NCI-H510A (cell line): ENCODE measurements at places on chromosomes 11 and 22.

- DNase-seq = peak; percentile 89
Measured at GRCh38 chr11:72373163-72373562, 61.2 kb downstream of the CLPB start.

- DNase-seq = no peak
Measured at GRCh38 chr11:77374108-77374507, 72.6 kb upstream of the GDPD4 start.

GRCh38 chr11:15223318-15223717, 108.6 kb downstream of the INSC start:
- DNase-seq = no peak

DNA sequence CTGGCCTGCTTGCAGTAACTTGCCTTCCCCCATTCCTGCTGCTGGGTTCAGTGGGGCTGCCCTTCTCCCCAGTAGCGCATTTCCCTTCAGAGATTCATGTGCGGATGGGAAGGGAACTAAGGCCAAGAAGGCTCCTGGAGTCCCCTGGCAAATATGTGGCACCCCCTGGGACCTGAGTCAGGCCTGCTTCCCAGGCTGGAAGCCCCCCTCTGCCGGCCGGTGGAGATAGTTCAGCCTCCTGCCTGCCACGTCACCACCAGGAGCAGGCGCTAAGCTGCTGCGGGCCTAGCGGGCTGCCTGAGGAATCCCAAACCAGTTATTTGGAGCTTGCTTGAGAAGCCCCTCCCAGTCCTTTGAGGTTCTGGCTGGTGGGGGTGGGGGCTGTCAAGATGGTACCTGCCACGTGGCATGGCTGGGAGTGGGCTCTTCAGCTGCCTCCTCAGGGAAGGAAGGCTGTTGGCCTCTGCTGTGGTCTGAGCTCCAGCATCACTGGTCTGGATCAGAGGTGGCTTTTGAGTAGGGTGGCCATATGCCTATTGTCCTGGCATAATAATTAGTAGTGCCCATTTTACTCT, 2.0 kb downstream of the SERPINH1 start:
- no peak for DNase-seq

DNA sequence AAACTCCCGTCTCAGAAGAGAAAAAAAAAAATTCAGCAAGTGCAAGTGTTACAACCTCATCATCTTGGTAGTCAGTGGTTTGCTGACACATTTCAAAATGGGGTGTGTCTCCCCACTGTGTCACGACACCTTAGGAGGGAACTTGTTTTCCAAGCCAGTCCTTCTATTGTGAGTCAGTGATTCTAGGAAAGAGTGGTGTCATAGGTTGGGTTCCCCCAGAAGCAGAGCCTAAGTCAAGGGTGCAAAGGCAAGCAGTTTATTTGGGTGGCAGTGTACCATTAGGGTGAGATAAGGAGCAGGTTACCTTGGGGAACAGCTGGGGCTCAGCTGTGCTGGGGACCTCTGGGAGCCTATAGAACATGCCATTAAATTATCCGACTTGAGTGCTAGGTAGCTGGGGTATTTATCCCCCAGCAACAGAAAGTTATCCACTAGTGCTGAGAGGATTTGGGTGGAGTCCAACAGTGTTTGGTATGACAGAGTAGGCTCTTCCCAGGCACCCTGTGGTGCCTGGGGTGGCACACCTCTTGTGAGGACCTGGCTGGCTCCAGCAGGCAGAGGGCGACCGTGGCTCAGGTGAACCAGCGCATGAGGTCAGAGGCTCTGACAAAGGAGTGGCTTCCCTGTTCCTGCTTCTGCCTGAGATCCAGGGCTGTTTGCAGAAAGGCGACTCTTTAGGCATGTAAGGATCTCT, 41.7 kb downstream of the KIAA1671 start:
- peak; percentile 75 for DNase-seq

GRCh38 chr11:3201112-3201581, 17.5 kb downstream of the MRGPRG start:
- no peak for DNase-seq

- DNase-seq = no peak
Measured at GRCh38 chr11:11584530-11584810, 37.3 kb downstream of the GALNT18 start.

DNA sequence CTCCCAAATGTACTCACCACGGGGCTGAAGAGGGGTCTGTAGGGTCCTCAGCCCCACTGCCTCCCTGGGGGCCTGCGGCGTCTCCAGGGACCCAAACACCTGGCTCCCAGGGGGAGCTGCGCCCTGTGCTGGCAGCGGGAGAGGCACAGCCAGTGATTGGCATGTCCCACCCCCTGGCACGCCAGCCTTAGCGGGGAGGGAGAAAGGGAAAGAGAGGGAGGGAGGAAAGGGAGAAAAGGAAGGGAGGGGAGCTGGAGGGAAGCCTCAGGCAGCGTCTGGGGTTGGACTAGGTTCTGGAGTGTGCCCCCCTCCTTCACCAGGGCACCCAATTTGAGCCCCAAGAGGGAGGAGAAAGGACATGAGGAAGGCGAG, at the start of gene CHRM1:
TSS of gene CHRM1 (minus strand) at position 163 of the 372 bp plus-strand sequence. CDS start 10,263 bp downstream, outside the sequence.
- no peak for DNase-seq

- DNase-seq = no peak
Measured at GRCh38 chr11:17610085-17610894, 63.2 kb downstream of the OTOG start.

GRCh38 chr22:25357606-25358420, 138.4 kb downstream of the CRYBB2 start:
- no peak for DNase-seq

DNA sequence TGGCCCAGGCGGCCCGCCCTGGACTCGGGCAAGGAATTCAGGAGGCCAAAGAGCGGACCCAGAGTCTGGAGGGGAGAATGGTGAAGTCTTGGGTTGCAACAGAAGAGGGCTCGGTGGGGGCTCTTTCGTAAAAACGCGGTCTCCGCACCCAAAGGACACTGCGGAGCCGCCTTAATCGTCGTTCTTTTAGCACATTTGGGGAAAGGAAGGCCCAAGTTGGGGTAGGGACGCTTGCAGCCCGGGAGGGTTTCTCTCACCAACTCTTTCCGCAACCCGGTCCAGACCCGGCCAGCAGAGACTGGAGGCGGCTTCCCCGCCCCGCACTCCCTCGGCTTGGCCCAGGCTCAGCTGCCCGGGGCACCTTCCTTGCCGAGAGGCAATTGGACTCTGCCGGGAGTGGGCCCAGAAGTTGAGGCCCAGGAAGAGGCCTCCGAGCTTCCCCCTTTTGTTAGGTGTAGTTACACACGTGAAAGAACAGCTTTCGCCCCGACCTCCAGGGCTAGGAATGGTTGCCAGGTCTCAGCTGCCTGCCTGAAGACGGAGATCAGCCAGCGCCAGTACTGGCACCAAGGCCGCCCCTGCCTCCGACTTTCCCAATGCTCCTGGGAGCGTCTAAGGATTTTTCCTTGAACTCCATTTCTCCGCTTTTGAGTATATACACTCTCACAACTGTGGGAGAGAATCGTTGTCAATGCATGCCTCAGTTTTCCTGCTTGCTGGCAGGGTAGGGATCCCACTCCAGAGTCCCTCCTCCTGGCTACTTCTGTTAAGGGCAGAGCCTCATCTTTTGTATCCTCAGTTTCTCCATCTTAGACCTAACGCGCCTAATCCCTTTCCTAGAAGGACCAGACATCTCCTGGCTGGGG, 3.7 kb downstream of the ALX4 start:
- DNase-seq = no peak

DNA sequence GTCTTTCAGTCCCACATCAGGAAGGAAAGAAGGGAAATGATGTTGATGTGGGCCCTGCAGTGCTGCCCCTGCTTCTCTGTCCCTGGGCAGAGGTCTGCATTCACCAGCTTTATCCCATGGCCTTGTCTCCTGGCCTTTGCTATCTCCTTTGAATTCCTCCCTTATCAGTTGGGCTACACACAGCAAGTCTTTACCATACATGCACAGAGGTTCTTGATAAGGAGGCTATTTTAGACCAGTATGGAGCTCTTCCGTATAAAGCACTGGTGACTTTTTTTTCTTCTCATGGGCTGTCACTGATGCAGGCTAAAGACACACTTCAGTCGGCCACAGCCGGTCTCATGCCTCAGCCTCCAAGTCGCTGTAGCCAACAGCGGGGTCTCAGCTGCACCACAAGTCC, 20.2 kb downstream of the MYO18B start:
- DNase-seq = no peak

- no peak for DNase-seq
Measured at GRCh38 chr11:64629796-64630562, 39.0 kb downstream of the SLC22A12 start.

- no peak for DNase-seq
Measured at GRCh38 chr11:95415837-95416304, 184.9 kb upstream of the SESN3 start.

- DNase-seq = no peak
Measured at GRCh38 chr11:117146521-117146920, 2.4 kb downstream of the PAFAH1B2 start.

DNA sequence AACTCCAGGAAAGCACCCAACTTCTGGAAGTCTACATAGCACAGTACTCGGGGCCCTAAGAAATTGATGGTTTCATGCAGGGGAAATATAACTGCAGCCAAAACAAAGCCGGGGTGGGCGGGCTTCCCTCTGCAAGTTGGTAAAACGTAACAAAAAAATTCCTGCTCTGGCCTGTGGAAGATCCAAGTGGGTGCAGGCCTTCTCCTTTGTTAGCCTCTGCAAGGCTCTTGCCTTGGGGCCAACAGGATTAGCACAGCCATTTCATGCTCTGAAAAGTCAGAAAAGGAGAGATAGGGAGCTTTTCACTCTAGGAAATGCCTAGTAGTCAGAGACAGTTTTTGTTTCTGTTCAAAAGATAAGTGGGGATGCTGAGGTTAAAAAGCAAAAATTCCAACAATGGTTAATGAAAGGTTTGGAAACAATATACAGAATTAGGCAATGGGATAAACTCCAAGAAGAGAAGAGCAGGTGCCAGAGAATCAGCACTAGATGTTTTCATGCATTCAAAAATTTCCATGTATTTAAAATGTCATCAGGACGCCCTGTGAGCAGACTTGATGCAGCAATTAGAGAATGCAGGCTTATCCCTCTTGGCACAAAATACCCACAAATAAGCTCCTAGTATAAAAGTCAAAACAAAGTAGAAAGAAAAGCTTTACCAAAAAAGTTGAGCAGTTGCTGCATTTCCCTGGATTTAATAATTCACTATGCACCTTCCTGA, 72.3 kb upstream of the CHRM4 start:
- no peak for DNase-seq

- no peak for DNase-seq
Measured at GRCh38 chr11:67500484-67500821, 4.7 kb downstream of the PITPNM1 start.

- DNase-seq = no peak
Measured at GRCh38 chr11:87422566-87422965, 384.8 kb downstream of the TMEM135 start.

DNA sequence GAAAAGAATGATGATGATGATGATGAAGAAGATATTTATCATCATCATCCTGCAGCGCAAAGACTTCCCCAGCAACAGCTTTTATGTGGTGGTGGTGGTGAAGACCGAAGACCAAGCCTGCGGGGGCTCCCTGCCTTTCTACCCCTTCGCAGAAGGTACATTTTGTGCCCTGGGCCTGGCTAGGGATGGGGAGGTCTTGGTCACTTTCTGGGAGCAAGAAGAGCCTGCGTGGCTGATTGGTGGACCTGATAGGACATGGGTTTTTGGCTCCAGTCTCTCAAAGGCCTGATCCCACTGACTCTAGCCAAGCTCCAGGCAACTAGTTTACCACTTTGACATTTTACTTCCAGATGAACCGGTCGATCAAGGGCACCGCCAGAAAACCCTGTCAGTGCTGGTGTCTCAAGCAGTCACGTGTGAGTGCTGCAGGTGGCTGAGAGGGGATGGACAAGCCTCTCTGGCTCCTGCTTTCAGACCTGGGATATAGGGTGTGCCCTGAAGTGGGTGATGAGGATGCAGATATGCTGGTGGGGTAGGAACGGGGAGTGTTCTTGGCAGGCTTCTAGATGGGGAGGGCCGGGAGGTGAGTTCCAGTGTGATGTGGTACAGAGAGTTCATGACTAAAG, 5.3 kb downstream of the SIDT2 start:
- peak; percentile 83 for DNase-seq

DNA sequence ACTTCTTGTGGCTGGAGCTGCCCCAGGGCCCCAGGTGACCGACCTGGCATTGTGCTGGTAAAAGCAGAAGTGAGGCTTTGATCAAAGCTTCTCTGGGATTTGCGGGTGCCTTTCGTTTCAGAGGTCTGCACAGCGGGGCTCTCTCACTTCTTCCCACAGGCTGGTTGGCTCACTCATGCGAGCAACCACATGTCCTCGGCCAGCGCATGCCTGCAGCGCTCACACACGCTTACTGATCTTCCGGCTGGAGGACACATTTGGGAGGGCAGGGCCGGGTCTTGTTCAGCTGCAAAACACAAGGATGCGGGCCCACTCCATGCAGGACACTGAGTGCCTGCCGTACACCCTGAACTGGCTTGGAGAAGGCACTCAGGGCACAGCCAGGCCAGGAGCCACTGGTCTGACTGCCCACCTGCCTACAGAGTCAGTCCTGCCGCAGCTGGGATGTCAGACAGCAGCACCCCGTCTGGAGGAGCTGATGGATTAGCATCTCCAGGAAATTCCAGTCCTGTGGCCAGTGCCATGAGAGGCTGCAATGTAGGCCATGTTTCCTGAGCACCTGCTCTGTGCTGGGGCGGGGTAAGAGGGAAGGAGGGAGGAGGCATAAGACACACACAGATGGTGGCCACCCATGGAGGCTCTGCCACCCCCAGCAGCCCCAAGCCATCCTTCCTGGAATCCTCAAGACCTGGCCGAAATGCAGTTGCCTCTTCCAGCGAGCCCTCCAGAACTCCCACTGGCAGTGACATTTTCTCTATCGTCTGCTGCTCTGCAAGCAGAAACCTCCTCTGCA, 1383.2 kb downstream of the BRD1 start:
- DNase-seq = no peak

DNA sequence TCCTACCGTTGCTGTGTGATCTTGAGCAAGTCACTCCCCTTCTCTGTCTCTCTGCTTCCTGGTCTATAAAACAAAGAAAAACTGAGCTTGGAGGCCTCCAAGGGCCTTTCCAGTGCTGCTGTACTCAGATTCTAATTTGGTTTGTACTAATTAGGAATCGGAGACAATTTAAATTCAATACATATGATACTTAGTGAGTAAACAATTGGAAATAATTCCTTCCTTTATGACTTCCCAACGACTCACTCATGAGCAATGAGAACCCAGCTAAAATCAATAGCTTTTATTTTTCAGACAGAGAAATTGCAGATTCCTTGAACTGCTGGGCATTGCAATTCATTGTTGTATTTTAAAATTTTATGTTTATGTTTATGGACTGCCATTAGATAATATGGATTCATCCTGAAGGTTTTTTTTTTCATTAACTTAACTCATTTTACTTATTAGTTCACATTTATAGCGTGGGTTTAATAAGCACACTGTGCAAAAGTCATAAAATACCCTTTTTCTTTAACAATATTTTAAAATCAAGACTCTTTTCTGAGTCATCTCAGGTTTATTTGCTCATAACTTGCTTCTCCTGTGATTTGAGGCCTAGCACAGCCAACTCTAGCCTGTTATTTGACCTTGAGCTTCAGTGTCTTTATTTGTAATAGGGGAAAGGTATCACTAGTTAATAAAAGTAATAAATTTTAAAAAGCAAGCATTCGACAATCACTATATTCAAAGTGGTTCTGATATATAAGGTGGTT, 95.8 kb downstream of the TP53I11 start:
- DNase-seq = no peak
